ENCODE measurements at places on chromosomes 12 and 14.

DNA sequence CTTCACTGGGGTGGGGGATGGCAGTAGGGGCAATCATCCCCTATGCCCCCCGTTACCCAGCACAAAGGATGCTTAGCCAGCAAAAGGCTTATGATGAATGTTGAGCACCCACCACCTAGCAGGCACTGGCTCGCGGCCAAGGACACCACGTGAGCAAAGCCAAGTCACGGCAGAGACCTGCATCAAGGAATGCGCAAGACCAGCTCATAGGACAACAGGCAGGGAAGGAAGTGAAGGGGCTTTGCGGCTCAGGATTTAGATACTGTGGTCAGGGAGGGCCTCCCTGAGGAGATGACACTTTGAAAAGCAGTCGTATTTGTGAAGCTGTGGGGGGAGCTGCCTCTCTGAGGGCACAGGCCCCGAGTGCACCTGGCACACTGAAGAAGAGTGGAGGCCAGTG lies 32.8 kb downstream of the SH2B3 start:
- no peak for ATAC-seq

DNA sequence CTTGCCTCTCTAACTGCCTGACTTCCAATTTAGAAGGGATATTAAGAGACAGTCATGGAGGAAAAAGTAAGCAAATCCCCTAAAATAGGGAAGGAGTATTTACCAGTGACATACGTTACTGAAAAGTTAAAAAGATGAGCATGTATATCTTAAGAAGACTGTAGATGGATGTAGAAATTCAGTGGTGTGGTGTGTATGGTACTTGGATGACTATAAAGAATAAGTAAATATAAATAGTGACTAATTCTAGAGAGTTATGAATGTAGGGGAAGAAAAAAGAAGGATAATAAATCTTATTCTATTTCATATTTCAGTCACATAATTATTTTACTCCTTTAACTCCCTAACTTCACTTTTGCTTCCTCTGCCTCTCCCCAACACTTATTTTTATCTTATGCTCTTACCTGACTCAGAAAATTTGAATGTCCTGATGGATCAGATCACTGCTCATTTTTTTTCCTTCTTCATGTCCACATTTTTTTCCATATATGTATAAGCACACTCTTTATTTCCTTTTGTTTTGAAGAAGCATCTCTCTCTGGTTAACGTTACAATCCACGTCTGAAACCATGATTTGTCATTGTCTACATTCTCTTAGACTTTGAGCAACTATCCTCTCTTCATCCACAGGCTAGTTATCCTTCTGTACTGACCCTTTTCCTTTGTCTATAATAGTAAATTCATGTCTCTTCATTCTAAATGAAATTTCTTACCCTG lies 422.7 kb upstream of the SYT1 start:
- ATAC-seq = no peak

DNA sequence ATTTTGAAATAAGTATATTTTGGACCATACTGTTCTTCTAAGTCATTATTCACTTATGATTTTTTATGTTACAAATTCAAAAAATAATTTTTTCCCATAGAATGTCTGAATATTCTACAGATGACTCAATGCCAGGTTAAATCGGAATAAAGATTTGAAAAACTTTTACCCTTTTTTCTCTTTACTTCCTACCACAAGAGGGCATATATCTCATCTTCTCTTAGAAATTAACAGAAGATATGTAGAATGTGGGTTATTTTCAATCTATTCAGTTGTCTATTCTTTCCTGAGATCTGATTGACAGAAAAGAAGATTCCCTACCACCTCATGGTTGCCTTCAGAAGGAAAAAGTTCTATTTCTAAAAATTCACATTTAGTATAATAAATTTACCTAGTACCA lies 53.0 kb upstream of the KITLG start:
- no peak for ATAC-seq

- ATAC-seq = no peak
Observed at GRCh38 chr12:93848523-93849101, 171.4 kb downstream of the CRADD start.

GRCh38 chr12:130936561-130936960 lies 17.1 kb upstream of the ADGRD1 start:
- ATAC-seq = no peak

- peak; percentile 23 for ATAC-seq
Observed at GRCh38 chr14:55381561-55381960, 30.1 kb downstream of the ATG14 start.

DNA sequence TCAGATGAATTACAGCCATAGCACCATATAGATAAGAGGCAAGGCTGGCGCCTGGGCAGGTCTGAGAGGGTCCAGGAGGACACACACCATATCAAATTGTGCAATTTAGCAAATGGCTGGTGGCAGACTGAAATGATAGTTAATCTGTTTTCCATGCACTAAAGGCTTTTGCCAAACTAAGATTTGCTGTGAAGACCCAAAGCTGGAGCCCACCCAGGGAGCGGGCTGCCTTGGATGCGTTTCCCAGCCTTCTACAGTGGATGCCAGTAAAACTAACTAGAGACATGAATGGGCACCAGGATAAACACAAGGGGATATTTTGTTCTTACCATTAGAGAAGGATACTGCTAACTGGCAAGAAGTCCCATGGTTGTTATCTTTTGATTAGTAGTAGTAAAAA lies 475.1 kb downstream of the DPF3 start:
- ATAC-seq = no peak

- no peak for ATAC-seq
Observed at GRCh38 chr14:80323038-80323665, 111.8 kb upstream of the DIO2 start.

DNA sequence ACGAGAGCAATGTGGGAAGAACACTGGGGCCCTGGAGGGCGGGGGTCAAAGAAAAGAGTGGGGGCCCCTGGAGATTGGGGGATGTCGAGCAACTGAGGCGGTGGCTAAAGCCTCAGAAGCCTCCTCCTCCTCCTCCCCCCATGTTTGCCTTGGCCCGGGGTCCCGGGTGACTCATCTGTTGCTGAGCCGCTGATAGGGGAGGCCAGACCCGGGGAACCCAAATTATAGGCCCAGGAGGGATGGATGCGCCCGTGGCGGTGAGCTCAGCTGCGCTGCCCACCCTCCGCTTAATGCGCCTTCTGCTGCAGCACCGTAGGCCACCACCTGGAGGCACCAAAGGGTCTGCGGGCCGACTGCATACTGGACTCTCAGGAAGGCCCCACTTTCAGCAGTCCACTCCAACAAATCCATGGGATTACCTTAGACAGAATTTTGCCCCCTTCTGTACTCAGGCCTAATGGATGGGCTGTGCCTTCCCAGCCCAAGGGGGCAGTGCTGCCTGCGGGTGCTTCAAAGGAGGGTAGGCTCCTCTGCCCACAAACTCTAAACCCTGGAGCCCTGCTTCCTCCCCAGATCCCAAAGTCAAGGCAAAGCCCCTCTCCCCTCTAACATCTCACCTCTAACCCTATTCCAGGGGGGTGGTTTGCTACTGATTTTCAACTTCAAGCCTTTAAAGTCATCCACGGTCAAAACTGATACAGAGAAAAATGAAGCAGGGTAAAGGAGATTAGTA lies 2.6 kb upstream of the WNT10B start:
- ATAC-seq = no peak

DNA sequence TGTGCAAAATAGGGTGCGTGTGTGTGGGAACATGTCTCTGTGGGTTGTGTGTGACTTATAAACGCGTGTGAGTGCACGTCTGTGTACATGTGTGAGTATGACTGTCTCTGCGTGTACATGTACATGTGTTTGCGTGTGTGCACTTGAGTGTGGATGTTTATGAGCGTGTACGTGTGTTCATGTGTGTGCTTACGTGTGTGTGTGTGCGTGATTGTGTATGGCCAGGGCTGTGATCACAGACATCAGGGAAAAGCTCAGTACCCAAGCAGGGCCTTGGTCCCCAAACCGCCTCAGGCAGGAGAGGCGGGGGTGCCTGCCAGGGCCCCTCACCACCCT lies 326.3 kb upstream of the DIO3 start:
- no peak for ATAC-seq

DNA sequence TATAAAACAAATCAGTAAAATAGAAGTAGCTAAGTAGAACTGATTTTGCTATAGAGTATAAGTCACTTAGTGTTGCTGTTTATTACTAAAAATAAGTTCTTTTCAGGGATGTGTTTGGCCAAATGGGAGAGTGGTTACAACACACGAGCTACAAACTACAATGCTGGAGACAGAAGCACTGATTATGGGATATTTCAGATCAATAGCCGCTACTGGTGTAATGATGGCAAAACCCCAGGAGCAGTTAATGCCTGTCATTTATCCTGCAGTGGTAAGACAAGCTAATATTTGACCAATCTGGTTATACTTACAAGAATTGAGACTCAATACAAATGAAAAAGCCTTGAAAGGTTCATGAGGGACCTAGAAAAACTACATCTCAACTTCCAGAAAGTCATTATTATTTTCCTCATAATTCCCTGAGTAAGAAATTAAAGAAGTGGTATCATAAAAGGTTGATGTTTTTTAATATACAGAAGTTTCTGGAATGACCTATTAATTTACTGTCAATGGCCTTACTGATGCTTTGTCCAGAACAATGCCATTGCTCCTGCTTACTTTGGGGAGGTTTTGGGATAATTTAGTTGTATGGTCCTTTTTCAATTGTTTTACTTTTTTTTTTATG lies 1.9 kb downstream of the LYZ start:
- ATAC-seq = no peak

DNA sequence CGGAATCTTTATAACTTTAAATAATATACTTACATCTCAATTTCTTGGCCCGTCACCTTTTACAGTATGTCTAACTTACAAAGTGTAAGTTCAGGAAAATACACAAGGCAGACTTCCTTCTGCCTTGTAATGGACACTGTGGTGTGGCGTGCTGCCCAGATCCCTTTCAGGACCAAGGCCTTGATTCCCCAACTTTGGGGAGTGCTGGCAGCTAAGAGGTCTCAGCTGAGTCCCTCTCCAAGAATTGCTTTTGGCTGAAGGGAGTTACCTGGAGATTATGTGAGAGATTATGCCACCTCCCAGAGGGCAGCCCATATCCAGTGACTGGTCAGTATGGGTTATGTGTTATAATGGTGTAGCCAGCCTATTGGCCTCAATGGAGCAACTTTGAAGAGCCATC lies 21.2 kb upstream of the BATF start:
- ATAC-seq = no peak

- no peak for ATAC-seq
Observed at GRCh38 chr12:28711421-28711820, 437.7 kb upstream of the FAR2 start.

DNA sequence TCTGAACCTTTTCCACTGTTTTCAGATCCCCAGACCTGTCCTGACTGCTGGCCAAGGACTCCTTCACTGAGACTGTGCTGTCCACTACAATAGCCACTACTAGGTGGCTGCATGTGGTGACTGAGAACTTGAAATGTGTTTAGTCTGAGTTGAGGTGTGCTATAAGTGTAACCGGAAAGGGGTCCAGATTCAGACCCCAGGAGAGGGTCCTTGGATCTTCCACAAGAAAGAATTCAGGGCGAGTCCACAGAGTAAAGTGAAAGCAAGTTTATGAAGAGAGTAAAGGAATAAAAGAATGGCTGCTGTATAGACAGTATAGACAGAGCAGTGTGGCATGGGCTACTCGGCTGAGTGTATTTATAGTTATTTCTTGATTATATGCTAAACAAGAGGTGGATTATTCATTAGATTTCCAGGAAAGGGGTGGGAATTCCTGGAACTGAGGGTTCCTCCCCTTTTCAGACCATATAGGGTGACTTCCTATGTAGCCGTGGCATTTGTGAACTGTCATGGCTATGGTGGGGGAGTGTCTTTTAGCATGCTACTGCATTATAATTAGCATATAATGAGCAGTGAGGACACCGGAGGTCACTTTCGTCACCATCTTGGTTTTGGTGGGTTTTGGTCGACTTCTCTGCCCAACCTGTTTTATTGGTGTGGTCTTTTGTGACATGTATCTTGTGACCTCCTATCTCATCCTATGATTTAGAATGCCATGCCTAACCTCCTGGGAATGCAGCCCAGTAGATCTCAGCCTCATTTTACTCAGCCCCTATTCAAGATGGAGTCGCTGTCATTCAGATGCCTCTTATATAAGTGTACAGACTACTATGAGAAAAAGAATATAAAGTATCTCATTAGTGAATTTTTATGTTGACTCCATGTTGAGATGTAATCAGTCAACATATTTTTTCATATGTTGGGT lies 70.0 kb upstream of the SRSF5 start:
- peak; percentile 73 for ATAC-seq

GRCh38 chr14:42994051-42994736 lies 1387.5 kb downstream of the LRFN5 start:
- ATAC-seq = no peak

- ATAC-seq = peak; percentile 29
Observed at GRCh38 chr12:57803319-57803893, 15.1 kb downstream of the AVIL start.

DNA sequence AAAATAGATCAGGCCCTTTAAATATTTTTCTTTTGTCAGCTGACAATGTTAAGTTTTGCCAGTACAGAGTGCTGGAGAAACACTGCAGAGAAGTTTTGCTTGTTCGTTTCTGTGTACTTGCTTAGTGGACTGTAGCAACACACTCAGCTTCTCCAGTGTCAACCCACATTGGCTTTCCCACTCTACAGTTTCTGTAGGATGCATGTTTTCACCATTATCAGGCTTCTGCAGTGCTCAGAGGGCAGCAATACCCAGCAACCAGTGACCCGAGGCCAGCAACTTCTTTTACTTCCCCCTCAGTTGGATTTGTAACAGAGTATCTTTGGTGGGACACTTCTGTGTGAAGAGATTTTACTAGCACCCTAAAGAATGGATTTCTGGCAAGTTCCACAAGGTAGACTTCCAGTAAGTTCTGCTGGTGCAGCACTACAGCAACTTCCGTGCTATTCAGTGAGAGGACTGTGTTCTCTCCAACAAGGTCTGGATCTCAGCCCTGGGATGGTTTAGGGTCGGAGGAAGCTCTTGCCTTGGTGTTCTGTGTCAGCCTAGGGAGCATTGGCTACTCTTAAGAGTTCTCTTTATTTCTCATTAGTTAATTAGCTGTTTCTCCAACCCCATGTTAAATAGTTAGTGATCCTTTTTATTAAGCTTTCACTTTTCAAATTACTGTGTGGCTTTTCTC lies 70.4 kb downstream of the FUT8 start:
- ATAC-seq = no peak

- peak; percentile 56 for ATAC-seq
Observed at GRCh38 chr12:57127101-57127725, 1.1 kb upstream of the LRP1 start.

GRCh38 chr12:126926023-126926594 lies 1340.9 kb upstream of the TMEM132C start:
- ATAC-seq = no peak

DNA sequence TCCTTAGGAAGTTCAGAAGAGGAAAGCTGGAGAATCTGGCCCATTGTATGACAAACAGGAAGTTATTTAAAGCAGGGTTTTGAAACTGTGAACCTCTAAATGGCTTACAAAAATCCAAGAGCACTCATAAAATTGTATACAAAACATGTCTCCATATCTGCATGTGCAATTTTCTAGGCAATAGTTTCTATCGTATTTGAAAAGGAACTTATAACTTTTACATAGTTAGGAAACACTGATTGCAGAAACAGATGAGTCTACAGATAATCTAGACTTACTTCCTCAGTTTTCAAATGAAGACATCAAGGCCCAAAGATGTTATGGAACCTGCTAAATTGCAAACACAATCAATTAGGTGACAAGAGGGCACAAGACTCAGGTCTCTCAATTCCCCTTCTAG lies 53.3 kb upstream of the ETV6 start:
- ATAC-seq = no peak

- ATAC-seq = no peak
Observed at GRCh38 chr14:100709289-100710284, 17.1 kb upstream of the DLK1 start.

GRCh38 chr14:106442857-106443256 lies 916.5 kb downstream of the TMEM121 start:
- peak; percentile 61 for ATAC-seq
